Fibroblast of upper back skin (primary cell): ENCODE measurements at places on chromosomes 16 and 17.

DNA sequence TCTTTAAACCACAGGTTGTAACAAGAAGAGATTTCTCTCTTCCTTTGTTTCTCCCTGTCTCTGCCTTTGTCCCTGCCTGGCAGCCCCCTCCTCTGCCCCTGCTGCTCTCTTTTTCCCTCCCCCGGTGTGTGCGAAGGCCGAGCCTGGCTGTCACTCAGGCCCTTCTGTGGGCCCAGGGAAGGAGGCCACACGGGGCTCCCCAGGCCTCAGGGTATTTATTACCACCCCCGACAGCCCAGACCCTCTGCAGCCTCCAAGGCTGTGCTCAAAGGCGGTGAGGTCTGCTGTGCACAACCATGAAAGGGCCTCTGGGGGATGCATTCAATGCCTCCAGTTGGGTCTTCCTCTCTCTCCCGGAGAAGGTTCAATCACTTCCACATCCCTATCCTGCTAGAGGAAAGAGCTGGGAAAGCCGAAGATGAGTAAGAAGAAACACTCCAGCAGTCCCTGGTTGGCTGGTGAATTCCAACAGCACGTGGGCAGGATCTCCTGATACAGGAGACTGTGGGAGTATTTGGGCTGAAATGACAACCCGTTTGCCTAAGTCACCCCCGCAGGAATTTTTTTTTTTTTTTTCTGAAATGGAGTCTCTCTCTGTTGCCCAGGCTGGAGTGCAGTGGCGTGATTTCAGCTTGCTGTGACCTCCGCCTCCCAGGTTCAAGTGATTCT is 34.2 kb downstream of the ZNF423 start:
- DNase-seq, result no peak

- no peak for DNase-seq
Measured at GRCh38 chr17:37048811-37049210, 100.1 kb downstream of the AATF start.

GRCh38 chr16:1054660-1055556 is 17.6 kb upstream of the SSTR5 start:
- peak; percentile 35 for DNase-seq

- DNase-seq, result no peak
Measured at GRCh38 chr17:17479209-17479608, 2.4 kb downstream of the MED9 start.

GRCh38 chr16:10575506-10576130 is 4.8 kb downstream of the EMP2 start:
- peak; percentile 31 for DNase-seq

GRCh38 chr17:34099859-34100515 is 155.1 kb upstream of the CCL2 start:
- no peak for DNase-seq

- no peak for DNase-seq
Measured at GRCh38 chr16:1169285-1170075, 16.6 kb downstream of the CACNA1H start.

- DNase-seq, result no peak
Measured at GRCh38 chr16:7185165-7185564, 147.5 kb upstream of the RBFOX1 start.

DNA sequence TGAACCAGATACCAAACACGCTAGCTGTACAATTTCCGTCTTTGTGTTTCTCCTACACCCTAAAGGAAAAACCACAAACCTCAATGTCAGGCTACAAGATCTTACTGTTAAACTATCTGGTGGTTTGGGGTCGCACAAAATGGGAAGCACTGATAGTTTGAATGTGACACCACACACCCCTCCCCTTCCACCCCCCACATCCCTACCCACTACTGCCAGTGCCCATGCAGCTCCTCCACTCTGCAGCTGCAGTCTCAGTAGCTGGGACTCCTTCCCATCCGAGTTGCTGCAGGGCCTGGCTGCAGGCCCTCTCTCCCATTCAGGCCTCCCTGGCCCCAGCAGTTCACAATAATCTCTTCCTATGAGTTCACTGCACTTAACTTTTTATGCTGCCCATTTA is 18.4 kb downstream of the TRAP1 start:
- DNase-seq, result no peak
